ENCODE measurements at places on chromosomes 1 and 21.

DNA sequence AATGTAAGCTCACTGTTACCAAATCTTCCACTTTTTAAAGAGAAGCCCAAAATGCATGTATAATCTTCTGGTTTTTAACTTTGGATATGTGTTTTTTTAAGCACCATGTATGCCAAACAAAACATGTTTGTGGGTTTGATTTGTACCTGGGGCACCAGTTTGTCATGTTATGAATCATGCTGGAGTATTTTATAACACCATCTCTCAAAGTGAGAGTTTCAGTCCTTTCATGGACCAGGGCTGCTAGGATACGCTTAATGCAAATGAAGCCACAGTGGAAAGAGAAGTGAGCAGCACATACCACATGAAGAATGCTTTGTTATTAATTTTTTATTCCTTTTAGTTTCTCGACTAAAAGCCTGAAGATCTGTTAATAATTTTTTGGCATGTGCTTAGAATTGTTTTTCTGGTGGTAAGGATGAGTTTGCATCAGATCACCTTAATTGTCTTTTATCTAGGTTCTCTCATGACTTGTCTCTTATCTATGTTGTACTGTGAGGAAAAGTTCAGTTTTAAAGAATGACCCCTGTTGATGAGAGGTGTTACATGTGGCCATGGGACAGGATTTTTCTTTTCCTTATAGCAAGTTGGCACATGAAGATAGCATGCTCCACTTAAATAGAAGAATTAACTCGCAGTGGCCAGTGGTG is 2.0 kb upstream of the RABGAP1L start:
- DNase-seq, result no peak
- H3K36me3 ChIP-seq, result no peaks in the 10 kb centered on the region
- no peaks in the 10 kb centered on the region for H3K27me3 ChIP-seq
- H3K4me1 ChIP-seq, result peaks cover 43% of the 10 kb centered on the region
- H3K27ac ChIP-seq, result no peak overlapping the region

- DNase-seq, result no peak
- no peak overlapping the region for H3K4me3 ChIP-seq
- H3K36me3 ChIP-seq, result no peaks in the 10 kb centered on the region
- no peaks in the 10 kb centered on the region for H3K27me3 ChIP-seq
- H3K27ac ChIP-seq, result no peak overlapping the region
Measured at GRCh38 chr1:238492271-238492670, 601.5 kb upstream of the ZP4 start.

- no peak overlapping the region for H3K4me3 ChIP-seq
- peaks cover 14% of the 10 kb centered on the region for H3K27me3 ChIP-seq
- H3K4me1 ChIP-seq, result no peaks in the 10 kb centered on the region
- H3K27ac ChIP-seq, result no peak overlapping the region
- DNase-seq, result no peak
Measured at GRCh38 chr21:40714536-40714935, 132.4 kb downstream of the DSCAM start.

DNA sequence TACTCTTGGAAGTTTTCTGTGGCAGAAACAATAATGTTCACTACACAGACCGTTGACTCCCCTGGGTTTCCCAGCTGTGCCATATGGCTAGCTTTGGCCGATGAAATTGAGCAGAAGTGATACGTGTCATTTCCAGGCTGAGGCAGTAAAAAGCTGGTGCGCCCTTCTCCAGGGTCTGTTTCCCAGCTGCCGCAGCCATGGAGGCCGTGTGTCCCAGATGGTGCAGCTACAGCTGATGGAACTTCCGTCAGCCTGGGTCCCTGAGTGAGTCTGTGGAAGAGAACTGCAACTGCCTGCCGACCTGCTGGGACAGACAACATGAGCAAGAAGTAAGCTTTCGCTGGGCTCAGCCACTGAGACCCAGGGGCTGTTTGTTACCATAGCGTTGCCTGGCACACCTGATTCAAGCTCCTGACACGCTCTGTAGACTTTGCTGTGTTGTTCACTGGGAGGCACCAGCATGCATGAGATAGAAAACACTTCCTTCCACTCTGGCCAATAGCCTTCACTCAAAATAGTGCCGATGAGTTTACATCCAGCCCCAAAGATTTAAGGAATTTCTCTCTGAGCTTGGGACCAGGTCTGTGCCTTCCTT is 116.3 kb upstream of the SLC25A33 start:
- peaks cover 5% of the 10 kb centered on the region for H3K36me3 ChIP-seq
- peaks cover 57% of the 10 kb centered on the region for H3K4me1 ChIP-seq
- DNase-seq, result no peak
- no peak overlapping the region for H3K27ac ChIP-seq
- H3K4me3 ChIP-seq, result no peak overlapping the region

- H3K36me3 ChIP-seq, result no peaks in the 10 kb centered on the region
- H3K4me3 ChIP-seq, result no peak overlapping the region
Measured at GRCh38 chr1:53618500-53619366, 120.2 kb downstream of the GLIS1 start.

GRCh38 chr1:60227601-60228000 is 154.0 kb upstream of the C1orf87 start:
- H3K27ac ChIP-seq, result no peak overlapping the region
- no peaks in the 10 kb centered on the region for H3K4me1 ChIP-seq
- peaks cover 13% of the 10 kb centered on the region for H3K27me3 ChIP-seq
- H3K4me3 ChIP-seq, result no peak overlapping the region

- peaks cover 60% of the 10 kb centered on the region for H3K36me3 ChIP-seq
- no peak overlapping the region for H3K27ac ChIP-seq
- peaks cover 3% of the 10 kb centered on the region for H3K4me1 ChIP-seq
Measured at GRCh38 chr21:41403331-41403730, 22.7 kb upstream of the MX1 start.

GRCh38 chr1:52706941-52707926 is 9.1 kb upstream of the COA7 start:
- H3K4me3 ChIP-seq, result no peak overlapping the region
- no peak for DNase-seq
- no peaks in the 10 kb centered on the region for H3K36me3 ChIP-seq

GRCh38 chr1:45348966-45349677 is 8.9 kb upstream of the MUTYH start:
- no peak overlapping the region for H3K4me3 ChIP-seq
- no peaks in the 10 kb centered on the region for H3K4me1 ChIP-seq
- no peaks in the 10 kb centered on the region for H3K36me3 ChIP-seq

- H3K36me3 ChIP-seq, result no peaks in the 10 kb centered on the region
- no peak overlapping the region for H3K4me3 ChIP-seq
- no peak for DNase-seq
- H3K27me3 ChIP-seq, result peaks cover 13% of the 10 kb centered on the region
- H3K27ac ChIP-seq, result no peak overlapping the region
Measured at GRCh38 chr1:4430406-4431365, 223.7 kb upstream of the AJAP1 start.

- peaks cover 62% of the 10 kb centered on the region for H3K4me1 ChIP-seq
- no peaks in the 10 kb centered on the region for H3K27me3 ChIP-seq
- peaks cover 19% of the 10 kb centered on the region for H3K36me3 ChIP-seq
- DNase-seq, result no peak
Measured at GRCh38 chr1:154155251-154155650, 378 bp upstream of the NUP210L start.

GRCh38 chr1:27318596-27318995 is 3.4 kb upstream of the TMEM222 start:
- H3K36me3 ChIP-seq, result no peaks in the 10 kb centered on the region
- no peak overlapping the region for H3K4me3 ChIP-seq
- H3K27me3 ChIP-seq, result no peaks in the 10 kb centered on the region
- H3K4me1 ChIP-seq, result peaks cover 10% of the 10 kb centered on the region

DNA sequence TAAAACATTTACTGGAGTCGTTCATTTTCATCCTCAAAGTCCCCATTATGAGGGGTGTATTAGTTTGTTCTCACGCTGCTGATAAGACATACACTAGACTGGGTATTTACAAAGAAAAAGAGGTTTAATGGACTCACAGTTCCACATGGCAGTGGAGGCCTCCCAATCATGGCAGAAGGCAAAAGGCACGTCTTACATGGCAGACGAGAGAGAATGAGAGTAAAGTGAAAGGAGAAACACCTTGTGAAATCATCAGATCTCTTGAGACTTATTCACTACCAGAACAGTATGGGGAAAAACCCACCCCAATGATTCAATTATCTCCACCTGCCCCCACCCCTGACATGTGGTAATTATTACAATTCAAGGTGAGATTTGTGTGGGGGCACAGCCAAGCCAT is 830.4 kb upstream of the RGS18 start:
- DNase-seq, result no peak
- H3K27ac ChIP-seq, result no peak overlapping the region
- H3K27me3 ChIP-seq, result no peaks in the 10 kb centered on the region
- H3K4me3 ChIP-seq, result no peak overlapping the region
- H3K4me1 ChIP-seq, result no peaks in the 10 kb centered on the region
- H3K36me3 ChIP-seq, result no peaks in the 10 kb centered on the region

- no peak for DNase-seq
- H3K36me3 ChIP-seq, result no peaks in the 10 kb centered on the region
- H3K4me1 ChIP-seq, result peaks cover 2% of the 10 kb centered on the region
- H3K27me3 ChIP-seq, result peaks cover 29% of the 10 kb centered on the region
- no peak overlapping the region for H3K4me3 ChIP-seq
Measured at GRCh38 chr1:202263628-202264027, 70.0 kb downstream of the LGR6 start.

DNA sequence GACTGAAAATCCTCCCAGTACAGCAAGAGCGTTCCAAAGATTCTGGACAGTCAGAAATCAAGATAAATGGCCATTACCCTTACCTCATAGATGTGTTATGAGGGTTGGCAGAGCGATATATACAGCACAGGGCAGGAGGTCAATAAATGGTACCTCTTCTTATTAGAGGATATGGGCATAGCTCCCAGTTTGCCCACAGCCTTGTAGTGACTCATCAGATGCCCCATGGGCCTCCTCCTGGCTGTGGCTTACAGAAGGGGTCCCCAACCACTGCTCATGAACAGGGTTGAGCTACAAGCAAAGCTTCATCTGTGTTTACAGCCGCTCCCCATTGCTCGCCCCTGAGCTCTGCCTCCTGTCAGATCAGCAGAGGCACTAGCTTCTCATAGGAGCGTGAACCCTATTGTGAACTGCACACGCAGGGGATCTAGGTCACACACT is 7.3 kb upstream of the IFNGR2 start:
- H3K27me3 ChIP-seq, result no peaks in the 10 kb centered on the region
- H3K27ac ChIP-seq, result no peak overlapping the region
- no peaks in the 10 kb centered on the region for H3K36me3 ChIP-seq
- H3K4me3 ChIP-seq, result no peak overlapping the region

GRCh38 chr1:226004396-226004795 is 5.3 kb upstream of the SDE2 start:
- peak overlapping the region; percentile 30 for H3K4me3 ChIP-seq
- peak overlapping the region; percentile 80 for H3K27ac ChIP-seq

DNA sequence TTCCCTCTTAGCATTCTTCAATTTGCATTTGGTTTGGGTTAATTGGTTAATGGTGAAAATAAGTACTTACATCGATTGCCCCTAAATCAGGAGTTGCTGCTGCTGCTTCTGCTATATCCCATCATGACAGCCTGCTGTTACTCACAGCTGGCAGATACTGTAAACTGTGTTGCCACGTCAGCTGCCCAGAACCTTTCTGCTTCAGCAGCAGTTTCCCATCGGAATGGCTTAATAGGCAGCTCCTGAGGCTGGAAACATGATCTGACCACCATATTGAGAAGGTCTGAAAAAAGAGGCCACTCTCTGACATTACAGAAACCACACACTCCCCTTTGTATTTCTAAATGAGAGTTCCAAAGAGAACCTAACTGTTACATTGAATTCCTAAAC is 14.3 kb upstream of the SEC16B start:
- H3K27ac ChIP-seq, result no peak overlapping the region
- peaks cover 4% of the 10 kb centered on the region for H3K36me3 ChIP-seq
- peaks cover 7% of the 10 kb centered on the region for H3K27me3 ChIP-seq
- DNase-seq, result no peak
- H3K4me1 ChIP-seq, result no peaks in the 10 kb centered on the region

DNA sequence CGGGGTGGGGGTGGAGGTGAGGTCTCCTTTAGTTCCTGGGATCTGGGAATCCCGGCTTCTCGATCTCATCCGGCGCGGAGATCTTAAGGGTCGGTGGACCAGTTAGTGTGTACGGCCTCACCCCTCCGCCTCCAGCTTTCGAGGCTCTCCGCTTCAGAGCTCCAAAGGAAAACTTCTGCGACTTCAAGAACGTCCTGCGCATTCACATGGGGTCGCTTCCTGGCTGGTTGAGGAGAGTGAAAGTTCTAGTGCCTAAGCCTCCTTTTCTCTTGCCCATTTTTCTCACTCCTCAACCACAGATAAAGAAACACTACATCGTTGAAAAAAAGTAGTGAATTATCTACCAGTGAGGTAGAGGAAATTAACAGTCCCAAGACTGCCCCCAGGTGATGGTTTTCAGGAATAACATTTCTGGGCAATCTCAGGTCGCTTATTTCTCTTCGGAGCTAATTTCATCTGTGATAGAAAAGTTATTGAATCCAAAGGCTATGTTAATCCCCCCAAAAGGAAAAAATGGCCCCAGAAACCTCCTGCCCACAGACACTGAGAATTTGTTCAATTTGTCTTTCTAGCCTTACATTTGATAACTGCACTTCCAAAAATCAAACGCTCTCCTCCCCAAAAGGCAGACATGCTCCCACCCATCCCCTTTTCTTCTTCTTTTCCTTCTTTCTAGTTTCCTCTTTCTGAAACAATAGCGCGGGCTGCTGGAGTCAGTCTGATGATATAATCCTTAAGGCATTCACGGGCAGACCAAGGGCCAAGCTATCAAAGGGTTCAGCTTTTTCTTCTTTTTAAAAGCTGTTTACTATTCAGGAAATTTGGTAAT is 20.6 kb upstream of the TBX15 start:
- no peak overlapping the region for H3K27ac ChIP-seq
- peaks cover 66% of the 10 kb centered on the region for H3K36me3 ChIP-seq
- H3K4me3 ChIP-seq, result peak overlapping the region; percentile 57
- peaks cover 79% of the 10 kb centered on the region for H3K27me3 ChIP-seq
- H3K4me1 ChIP-seq, result peaks cover 9% of the 10 kb centered on the region
- no peak for DNase-seq

DNA sequence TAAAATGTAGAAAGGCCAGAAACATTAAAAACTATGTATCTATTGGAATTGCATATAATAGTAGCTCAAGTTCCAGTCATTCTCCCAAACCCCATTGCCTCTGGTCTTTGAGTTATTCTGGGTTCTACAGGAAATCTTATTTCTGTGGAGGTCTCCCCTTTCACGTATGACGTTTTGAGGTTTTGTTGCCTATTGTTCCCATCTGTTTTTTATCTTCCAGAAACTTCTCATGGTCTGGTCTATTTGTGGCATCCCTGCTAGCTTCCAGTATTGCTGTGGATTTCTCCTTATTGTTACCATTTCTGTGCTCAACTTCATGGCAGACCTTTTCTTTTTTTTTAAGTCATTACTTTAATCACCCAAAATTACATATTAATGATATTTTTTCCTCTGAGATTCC is 43.3 kb downstream of the DTL start:
- no peak for DNase-seq
- no peak overlapping the region for H3K4me3 ChIP-seq
- no peaks in the 10 kb centered on the region for H3K27me3 ChIP-seq
- no peaks in the 10 kb centered on the region for H3K4me1 ChIP-seq

- H3K36me3 ChIP-seq, result no peaks in the 10 kb centered on the region
- H3K27me3 ChIP-seq, result peaks cover 3% of the 10 kb centered on the region
- DNase-seq, result no peak
Measured at GRCh38 chr1:106925750-106926149, 130.7 kb upstream of the PRMT6 start.
